SJSA1 (cell line): ENCODE measurements at places on chromosomes 5 and 9. TPM values are rescaled to one million over a fixed set of nuclear protein-coding genes. Genes with fewer than 3 reads are reported as not detected.

The ENTPD2 gene
- not detected in 2 replicates for total RNA-seq

The MARCHF3 gene
- 2.3 and 3.4 TPM in 2 replicates for total RNA-seq

The TXNDC8 gene
- total RNA-seq = not detected in 2 replicates

DNA sequence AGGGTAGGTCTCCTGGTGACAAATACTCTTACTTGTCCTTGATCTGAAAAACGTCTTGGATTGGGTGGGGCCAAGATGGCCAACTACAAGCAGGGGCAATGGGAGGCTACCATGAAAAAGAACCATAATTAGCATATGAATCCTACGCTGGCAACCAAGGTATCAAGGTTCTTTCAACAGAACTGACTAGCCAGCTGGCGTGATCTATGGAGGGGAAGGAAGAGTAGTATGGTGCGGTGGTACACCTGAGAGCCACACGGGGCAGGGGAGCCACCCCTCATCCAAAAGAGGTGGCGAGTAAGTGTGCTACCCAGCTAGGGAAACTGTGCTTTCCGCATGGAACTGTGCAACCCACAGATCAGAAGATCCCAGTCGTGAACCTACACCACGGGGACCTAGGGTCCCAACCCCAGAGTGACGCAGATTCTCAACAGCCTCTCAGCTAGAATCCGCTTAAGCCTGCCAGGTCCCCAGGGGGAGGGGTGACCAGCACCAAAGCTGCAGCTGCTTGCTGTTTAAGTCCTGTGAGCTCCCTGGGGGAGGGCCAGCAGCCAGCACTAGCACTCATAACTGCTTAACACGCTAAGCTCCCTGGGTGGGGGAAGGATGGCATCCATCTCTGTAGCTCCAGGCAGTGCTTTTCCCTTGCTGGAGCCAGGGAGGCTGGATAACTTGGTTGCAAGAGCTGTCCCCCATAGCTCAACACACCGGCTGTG lies 334.8 kb downstream of the FBXL17 start:
- H3K27me3 ChIP-seq = no peaks in the 10 kb centered on the region
- no peak overlapping the region for H3K4me3 ChIP-seq
- no peak for DNase-seq
- no peak overlapping the region for H3K27ac ChIP-seq
- H3K4me1 ChIP-seq = no peaks in the 10 kb centered on the region
- H3K36me3 ChIP-seq = no peaks in the 10 kb centered on the region

DNA sequence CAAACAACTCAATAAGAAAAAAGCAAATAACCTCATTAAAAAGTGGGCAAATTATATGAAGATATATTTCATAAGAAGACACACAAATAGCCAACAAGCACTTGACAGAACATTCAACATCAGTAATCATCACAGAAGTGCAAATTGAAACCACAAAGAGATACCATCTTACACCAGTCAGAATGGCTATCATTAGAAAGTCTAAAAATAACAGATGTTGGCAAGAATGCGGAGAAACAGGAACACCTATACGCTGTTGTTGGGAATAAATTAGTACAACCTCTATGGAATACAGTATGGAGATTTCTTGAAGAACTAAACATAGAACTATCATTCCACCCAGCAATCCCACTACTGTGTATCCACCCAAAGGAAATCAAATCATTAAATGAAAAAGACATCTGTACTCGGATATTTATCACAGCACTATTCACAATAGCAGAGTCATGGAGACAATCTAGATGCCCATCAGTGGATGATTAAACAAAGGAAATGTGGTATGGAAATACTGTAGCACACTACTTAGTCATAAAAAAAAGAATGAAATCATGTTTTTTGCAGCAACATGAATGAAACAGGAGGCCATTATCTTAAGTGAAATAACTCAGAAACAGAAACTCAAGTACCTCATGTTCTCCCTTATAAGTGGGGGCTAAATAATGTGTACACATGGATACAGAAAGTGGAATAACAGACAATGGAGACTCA lies 106.8 kb upstream of the FST start:
- no peaks in the 10 kb centered on the region for H3K36me3 ChIP-seq
- no peaks in the 10 kb centered on the region for H3K27me3 ChIP-seq
- no peak overlapping the region for H3K4me3 ChIP-seq
- H3K27ac ChIP-seq = peak overlapping the region; percentile 63
- DNase-seq = no peak

DNA sequence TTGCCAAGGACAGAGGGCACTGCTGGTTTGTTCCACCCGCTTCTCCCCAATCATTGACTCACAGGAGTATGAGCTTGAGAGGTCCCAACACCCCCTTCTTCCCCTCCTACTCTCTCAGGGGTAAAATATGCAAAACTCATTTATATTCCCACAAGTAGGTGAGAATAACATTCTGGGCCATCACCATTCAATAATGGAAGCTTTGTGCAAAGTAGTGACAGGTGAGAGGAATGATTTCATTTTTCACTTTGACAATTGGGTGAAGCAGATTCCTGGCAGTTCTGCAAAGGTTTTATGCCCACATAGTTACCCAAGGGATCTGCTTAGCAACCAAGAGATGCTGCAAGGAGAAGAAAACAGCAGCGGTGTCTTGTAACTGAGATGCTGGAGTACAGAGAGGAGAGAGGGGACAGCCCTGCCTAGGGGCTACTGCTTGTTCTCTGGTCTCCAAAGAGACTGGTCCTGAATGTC lies 137.6 kb downstream of the CMYA5 start:
- H3K4me3 ChIP-seq = no peak overlapping the region
- no peaks in the 10 kb centered on the region for H3K4me1 ChIP-seq
- H3K27ac ChIP-seq = no peak overlapping the region
- no peaks in the 10 kb centered on the region for H3K27me3 ChIP-seq
